AG04450 (cell line): ENCODE measurements at places on chromosomes 1 and 21. TPM values are rescaled to one million over a fixed set of nuclear protein-coding genes. Genes with fewer than 3 reads are reported as not detected.

SLAMF8 gene
- not detected in 2 replicates for polyA plus RNA-seq

THEM5 gene
- polyA plus RNA-seq: not detected in 2 replicates

TACSTD2 gene
- polyA plus RNA-seq: 0.07 TPM in 2 replicates

TNFRSF4 gene
- 0.07 and 0.24 TPM in 2 replicates for polyA plus RNA-seq
